ENCODE measurements at places on chromosomes 5 and 9.
A peak's percentile ranks its signal among the peaks of the same experiment; 100 is the strongest.

DNA sequence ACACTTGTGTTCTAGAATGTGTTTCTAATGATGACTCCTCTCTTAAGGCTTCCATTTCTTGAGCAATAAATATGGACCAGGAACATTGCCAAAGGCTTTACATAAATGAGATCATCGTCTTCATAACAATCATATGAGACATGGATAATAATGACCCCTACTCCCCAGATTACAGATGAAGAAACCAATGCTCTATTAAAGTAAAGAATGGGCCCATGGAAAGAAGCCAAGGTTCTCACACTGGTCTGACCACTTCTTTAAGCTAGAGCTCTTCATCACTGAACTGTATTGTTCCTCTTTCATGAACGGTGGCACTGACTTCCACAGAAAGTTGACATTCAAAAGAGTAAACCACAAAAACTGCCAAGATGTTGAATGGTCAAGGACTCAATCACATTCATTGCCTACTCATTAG, 65.3 kb downstream of the MARCHF3 start:
- no peak for DNase-seq

GRCh38 chr5:174172152-174172551, 126.6 kb downstream of the NSG2 start:
- DNase-seq: no peak

GRCh38 chr9:93094658-93095204, 1.3 kb upstream of the CARD19 start:
- no peak for DNase-seq

- no peak for DNase-seq
Observed at GRCh38 chr5:854966-855743, 4.4 kb upstream of the ZDHHC11 start.

- DNase-seq: no peak
Observed at GRCh38 chr5:124599028-124599973, 147.1 kb downstream of the ZNF608 start.

GRCh38 chr9:111598733-111599091, 735 bp downstream of the PTGR1 start:
- DNase-seq: no peak

DNA sequence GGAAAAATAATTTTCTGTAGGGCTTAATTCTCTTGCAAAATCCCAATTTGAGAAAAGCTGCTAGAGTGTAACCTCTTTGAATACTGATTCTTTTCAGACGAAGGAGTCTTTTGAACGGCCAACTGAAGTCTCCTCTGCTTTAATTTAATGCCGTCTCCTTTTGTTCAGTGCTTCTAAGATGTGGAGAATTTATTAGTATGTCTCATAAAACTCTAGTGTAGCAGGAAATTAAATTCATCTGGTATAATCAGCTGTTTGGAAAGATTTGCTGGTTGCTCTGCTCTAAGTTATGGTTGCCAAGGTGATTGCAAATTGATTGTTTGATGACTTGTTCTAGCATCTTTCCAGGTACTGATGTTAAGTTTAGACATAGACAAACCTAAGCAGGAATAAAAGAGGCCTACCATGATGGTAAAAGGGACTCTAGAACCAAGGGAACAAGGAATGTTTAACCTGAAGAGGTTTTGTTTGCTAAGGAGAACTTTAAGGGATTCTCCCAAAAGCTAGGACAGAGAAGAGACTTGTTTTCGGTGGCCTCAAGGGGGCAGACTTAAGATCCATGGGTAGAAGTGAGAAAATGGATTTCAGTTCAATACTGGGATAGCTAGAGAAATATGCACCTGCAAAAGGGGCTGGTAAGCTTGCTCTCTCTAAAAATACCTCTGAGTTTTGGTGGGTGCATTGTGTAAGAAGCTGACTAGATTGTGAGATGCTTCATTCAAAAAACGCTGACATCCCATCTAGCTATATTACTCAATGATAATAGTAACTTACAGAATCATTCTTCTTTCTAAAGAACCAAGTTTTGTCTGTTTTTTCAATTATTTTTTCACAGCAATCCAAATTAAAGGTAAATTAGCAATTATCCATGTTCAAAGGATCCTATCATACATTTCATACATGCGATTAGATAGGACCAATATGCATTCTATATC, 5.7 kb upstream of the ADRB2 start:
- DNase-seq: no peak

DNA sequence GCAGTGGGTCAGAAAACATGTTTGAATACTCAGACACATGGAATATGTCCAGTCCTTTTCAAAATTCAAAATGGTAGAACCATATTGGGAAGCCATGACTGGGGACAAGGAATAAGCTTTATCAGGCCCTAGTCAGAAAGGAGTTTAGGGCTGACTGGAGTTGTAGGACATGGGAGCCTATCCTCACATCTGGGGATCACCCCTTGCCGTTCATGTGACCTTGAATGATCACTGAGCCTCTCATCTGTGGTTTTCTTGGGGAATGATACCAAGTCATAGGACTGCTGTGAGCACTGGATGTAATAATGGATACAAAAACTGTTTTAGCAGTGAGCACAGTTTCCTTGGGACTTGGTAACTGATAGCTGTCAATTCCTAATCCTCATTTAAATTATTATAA, 84.7 kb downstream of the IQGAP2 start:
- no peak for DNase-seq

DNA sequence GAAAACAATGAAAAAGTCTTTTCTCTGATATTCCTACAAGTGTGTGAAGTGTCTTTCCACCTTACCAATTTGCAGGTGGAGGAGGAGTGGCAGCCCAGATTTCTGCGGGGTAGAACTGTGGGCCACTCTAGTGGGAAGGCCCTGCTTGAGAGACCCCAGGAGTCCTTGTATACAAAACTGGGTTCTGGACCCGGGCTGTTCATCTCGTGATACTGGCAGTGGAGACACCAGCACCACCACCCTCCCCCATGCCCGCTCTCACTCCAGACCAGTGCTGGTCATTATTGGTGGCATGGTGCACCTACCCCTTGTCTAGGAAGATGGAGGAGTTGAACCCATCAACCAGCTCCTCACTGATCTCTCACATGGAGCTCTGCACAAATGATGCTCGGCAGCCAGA, 16.2 kb upstream of the TDRD7 start:
- no peak for DNase-seq

DNA sequence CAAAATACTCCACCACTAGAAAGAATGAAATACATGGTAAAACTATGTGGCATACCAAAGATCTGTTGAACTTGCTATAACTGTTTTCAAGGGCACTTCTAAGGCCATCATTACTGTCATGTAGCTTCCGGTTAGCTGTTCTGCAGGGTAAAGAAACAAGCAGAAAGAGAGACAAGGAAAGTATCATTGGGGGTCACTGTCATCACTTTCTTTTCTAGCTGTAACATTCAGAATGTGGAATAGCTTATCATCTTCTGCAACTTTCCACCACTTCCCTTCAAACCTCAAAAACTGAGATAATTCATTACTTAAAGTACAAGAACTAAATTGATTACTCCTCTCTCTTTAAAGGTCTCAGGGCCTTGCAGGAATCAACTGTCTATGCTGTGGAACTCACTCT, 57.6 kb downstream of the RASEF start:
- DNase-seq: no peak

GRCh38 chr9:122029898-122030297, 63.2 kb downstream of the TTLL11 start:
- DNase-seq: no peak

DNA sequence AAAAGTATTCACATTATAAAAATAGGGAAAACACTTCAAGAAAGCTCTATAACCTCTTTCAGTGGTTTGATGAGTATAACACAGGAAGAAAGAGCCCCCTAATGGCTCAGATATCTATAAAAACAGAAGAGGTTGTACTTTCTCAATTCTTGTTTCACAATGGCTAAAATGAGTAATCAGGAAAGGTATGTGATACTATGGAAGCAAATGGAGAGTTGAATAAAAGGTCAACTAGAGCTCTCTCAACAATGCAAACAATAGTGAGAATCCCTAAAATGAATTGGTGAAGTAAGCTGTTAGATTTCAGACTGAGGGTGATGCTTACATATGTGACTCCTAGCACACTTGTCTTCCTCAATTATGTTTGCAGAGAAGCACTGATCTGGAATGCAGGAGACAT, 584.6 kb upstream of the CDH18 start:
- DNase-seq: no peak

DNA sequence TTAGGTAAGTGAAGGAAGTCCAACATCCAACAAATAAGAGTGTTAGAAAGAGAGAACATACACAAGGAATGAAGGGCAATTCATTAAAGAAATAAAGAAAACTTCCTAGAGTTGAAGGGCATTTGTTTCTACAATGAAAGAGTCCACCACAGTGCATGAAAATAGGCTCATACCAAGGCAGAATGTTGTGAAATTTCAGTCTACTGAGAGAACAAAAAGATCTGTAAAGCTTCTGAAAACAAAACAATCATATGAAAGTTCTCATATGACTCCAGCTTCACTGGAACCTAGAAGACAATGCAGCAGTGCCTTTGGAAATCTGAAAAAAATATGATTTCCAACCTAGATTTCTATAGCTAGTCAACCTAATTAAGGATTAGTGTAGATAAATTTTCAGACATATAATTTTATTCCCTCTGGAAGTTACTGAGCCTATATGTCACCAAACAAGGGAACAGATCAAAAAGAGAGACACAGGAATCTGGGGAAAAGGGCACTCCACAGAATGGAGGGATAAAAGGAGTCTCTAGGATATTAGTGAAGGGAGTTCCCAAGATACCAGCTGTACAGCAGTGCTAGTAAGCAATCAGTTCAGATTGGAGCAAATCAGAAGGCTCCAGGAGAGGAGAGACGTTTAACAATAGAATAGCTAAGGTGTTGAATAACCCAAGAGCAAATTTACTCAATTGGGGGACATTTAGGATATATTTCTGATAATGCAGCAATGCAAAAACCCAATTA, 5.8 kb downstream of the C5orf58 start:
- no peak for DNase-seq

DNA sequence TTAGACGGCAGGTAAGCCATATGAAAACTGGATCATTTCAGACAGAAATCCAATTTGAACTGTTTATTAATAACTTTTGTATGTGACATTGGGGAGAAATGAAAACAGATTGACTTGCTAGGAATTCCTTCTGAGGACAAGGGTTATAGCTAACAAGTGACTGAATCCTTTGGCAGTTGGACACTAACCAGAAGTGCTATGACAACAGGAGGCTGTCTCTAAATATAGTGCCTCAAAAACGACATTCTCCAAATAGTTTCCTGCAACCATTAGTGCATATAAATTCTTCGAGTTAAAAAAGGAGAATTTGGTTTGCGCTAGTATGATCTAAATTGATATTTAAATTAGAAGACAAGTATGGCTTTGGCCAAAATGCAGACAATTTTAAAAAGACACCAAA, 338.6 kb downstream of the PTPRD start:
- no peak for DNase-seq

- peak; percentile 71 for DNase-seq
Observed at GRCh38 chr9:113516840-113517577, 53.5 kb downstream of the RGS3 start.

DNA sequence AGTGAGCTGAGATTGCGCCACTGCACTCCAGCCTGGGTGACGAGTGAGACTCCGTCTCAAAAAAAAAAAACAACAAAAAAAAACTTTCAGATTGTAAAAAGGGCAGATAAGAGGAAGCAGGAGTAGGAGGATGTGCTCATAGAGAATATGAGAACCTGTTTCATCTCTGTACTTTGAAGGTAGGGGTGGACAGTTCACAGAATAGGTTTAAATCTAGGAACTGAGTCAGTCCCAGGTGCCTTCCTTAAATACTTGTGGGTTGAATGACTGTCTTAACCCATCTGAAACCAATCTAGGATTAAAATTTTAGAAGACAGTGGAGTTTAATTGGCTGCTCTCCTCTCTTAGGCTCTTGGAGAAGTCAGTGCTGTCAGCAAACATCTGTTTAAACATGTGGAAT, 12.4 kb downstream of the POLK start:
- no peak for DNase-seq

DNA sequence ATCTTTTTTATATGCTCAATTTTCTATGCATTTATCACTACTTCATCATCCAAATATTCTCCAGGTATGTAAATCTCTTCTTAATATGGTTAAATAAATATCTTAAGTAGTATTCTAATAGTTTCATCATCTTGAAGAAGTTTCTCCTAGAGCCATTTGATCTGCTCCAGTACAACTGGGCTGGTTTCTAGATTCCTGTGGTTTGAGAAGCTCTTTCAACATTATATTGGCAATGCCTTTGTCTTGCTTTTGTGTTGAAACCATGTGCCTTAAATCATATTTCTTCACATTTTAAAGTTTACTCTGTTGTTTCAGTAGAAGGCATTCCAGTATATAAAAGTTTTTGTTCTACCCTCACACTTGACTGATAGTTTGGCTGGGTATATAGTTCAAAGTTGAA, 27.6 kb downstream of the MBLAC2 start:
- DNase-seq: no peak

DNA sequence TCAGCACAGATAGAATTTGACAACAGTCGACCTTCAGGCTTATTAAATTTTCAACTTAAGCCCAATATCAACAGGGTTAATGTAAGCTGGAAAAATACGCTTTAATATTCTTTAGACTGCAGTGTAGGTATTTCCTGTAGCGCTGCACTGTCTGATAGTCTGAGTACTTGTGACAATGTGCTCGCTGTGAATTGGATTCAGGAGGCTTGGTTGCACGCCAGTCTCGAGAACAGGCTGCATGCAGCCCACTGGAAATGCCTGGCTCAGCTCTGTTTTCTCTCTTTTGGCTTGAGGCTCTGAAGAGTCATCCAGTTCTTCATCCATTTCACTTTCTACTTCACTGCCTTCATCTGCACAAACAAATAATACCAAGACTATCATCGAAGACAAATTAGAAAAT, 300.9 kb downstream of the RFX3 start:
- DNase-seq: no peak

DNA sequence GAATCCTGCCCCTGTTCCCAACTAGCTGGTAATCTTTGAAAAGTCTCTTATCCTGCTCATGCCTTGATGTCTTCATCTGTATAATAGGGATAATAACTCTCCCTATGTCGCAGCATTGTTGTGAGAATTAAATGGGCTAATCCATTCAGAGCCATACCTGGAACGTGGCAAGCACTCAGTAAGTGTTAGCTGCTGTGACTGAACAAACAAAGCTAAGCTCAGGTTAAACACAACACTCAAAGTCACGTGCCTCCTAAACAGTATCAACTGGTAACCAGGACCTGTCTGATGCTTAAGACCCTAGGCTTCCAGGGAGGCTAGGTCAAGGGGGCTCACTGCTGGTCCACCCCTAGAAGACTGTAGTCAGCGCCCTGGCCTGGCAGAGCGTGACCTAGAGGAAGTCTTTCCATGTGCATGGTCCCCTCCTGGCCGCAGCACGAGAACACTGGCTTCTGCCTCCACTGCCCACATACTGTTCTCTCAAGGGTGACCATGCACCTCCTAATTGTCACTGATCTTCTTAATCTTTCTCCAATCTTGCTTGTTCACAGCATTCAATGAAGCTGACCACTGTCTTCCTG, 211.1 kb downstream of the TTLL11 start:
- no peak for DNase-seq

- no peak for DNase-seq
Observed at GRCh38 chr5:111738118-111738517, 18.9 kb downstream of the NREP start.

- DNase-seq: no peak
Observed at GRCh38 chr9:88889386-88889785, 101.9 kb upstream of the S1PR3 start.

GRCh38 chr5:160420331-160420610, 1.4 kb upstream of the PTTG1 start:
- DNase-seq: no peak
